CD4-positive, alpha-beta T cell treated with Interleukin-6 at 100 ng/mL for 8 hours (primary cell): ENCODE measurements at places on chromosomes 1 and 21.

DNA sequence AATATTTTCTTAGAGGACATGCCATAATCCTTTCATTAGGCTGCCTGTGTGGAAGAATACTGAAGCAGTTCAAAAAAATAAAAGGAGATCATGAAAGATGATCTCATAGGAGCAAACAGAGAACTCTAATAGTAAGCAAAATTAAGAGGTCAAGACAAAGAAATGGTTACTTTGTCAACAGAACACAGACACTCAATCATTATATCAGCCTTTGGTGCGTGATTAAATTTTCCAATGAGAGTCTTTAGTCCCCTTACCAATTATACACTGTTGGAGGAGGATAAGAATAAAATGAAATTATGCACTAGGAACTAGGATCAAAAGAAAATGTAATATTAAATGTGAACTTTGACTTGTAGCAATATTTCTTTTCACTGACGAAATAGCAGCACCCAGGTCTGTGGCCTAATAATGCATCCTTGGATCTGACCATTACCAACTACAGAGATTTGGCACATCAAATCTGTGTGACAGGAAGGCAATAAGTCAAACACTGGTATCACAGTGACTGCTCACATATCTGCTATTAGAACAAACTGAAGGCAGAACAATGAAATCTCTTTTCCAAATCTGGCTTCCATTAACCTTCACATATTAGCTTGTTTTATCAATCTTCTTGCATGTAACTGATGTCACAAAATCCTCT is 1812.9 kb downstream of the PLA2G4A start:
- DNase-seq = no peak

DNA sequence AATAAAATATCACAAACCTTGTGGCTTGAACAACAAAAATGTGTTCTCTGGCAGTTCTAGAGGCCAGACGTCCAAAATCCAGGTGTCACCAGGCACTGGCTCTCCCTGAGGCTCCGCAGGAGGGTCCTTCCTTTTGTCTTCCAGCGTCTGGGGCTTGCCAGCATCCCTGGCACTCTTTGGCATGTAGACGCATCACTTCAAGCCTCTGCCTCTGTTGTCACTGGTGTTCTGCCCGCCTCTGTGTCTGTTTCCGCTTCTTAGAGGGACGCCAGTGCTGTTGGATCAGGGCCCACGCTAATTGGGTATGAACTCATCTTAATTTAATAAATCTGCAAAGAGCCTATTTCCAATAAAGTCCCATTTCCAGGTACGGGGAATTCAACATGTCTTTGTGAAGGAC is 273.7 kb upstream of the C1orf174 start:
- no peak for DNase-seq

DNA sequence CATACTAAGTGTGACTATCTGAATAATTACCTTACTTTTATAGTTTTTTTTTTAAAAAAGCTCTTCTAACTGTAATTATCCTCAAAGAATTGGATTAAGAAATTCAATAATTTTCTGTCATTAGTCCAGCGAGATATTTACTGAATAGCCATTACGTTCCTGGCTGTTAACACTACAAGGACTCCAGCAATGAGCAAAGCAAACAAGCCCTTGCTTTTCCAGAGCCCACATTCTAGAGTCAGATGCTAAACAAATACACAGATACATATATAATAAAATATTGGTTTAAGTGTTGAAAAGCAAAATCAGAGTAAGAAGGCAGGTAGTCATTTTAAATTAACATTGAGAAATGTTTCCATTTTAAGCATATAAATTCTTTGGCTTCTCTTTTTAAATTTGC is 118.4 kb downstream of the ATF6 start:
- DNase-seq = no peak

DNA sequence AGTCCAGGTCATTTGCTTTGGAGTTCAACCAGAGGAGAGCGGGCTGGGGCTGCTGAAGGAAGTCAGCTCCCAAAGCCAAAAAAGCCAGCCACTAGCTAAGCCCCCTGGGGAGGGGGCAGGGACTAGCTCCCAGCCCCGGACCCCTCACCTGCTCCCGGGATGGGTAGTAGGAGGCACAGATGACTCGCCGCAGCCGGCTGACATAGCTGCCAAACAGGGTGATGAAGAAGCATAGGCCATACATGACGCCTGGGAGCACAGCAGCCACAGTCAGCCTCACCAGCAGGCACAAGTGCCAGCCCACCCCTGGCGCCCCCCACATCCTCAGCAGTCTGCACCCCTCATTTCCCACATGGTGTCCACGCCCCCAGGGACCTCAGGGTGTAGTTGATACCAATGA is 7.4 kb downstream of the DCST2 start:
- no peak for DNase-seq
